ENCODE measurements at places on chromosomes 4 and X.
A peak's percentile ranks its signal among the peaks of the same experiment; 100 is the strongest.

DNA sequence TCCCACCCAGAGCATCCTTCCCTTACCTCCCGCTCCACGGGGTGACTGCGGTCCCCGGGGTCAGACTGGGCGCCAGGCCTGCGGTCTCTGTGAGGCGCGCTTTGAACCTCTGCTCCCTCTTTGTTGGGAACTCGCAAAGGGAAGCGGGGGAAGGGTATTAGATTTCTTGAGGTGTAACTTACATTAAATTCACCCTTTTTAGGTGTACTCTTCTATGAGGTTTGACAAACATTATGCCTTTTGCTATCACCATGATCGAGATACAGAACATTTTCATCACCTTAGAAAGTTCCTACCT, 569 bp downstream of the DCK start:
- no peak for DNase-seq

DNA sequence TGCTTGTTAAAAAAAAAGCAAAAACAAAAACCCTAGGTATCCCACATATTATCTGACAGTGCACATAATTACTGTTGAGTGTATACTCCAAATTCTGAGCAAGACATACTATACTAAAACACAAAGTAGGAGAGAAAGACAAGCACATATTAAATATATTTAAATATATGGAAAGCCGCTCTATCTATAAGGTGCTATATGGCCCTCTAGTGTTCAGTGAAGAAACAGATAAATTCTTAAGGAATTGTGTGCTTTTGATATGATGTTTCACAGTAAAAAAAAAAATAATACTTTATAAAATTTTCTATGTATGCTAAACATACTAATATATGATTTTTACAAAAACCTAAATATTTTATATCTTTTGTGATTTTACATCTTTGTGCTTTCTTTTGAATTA, 137.8 kb downstream of the FBXW7 start:
- DNase-seq: no peak

DNA sequence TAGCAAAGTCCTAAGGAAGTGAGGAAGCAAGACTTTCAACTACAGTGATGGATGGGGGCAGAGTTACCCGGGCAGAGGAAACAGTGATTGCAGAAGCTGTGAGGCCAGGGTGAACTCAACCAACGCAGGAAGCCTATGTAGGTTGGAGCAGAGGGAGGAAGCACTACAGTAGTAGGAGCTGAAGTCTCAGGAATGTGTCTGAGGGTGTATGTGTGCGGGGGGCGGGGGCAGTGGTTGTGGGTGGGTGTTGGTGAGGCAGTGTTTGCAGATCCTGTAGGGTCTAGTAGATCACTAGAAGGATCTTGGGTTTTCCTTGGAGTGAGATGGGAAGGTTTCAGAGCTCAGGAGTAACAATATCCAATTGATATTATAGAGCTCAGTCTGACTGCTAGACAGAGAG, 9.9 kb upstream of the MID1 start:
- DNase-seq: no peak

- no peak for DNase-seq
Measured at GRCh38 chr4:23978002-23978401, 88.2 kb upstream of the PPARGC1A start.

DNA sequence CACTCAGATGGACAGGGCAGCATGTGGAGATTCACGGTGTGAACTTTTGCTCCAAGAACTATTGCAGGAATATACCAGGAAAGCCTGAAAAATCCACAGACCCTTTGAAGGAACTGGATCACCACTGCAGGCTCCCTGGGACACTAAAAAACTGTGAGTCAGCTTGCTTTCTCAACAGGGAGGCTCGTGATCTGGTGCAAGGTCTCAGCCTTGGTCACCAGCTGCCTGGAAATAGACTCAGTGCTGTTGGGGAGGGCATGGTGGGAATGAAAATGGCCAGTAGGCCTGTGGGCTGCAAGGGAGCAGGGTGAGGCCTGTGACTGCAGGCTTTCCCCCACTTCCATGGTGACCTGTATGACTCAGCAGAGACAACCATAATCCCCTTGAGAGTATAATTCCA, 426.4 kb upstream of the RPS6KA3 start:
- no peak for DNase-seq

GRCh38 chrX:135644624-135645023, 68.8 kb upstream of the CT45A1 start:
- DNase-seq: no peak

- no peak for DNase-seq
Measured at GRCh38 chr4:118760493-118760892, 75.3 kb downstream of the METTL14 start.

- no peak for DNase-seq
Measured at GRCh38 chr4:86274642-86275041, 85.2 kb downstream of the MAPK10 start.

DNA sequence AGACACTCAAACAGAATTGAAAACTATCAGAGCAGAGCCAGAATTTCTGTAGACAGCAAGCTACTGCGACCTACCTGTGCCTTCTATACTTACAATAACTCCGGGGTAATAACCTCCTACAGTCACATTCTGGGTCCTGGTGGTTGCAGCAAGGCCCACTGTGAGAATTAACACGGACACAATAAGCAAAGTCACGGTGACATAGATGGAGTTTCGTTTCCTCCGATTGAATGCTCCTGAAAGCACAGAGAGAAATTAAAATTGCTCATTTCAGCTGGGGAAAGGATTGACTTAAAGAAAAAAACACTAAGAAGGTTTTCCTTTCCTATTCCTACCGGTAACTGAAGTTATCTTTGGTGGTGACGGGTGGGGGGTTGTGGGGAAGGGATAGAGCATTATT, 7.0 kb downstream of the TMEM255A start:
- DNase-seq: no peak

GRCh38 chr4:538542-539142, 37.5 kb downstream of the TMEM271 start:
- DNase-seq: no peak

GRCh38 chr4:4585012-4585670, 43.3 kb upstream of the STX18 start:
- peak; percentile 36 for DNase-seq

DNA sequence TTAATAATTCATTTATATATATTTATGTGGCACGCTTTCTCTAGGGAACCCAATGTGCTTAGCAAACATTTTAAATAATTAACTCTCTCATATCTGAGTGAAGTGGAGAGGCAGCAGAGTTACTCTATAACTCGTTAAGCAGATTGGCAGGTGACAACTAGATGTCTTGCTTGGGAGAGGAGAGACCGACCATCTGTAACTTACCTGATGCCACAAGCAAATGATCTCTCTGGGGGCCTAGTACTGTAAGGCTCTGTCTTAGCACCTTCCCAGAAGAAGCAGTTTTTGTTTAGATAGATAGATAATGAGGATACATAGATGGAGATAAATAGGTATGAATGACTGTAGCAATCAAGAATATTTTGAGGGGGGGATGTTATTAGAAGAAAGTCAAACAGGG, 11.9 kb upstream of the SEL1L3 start:
- DNase-seq: no peak

DNA sequence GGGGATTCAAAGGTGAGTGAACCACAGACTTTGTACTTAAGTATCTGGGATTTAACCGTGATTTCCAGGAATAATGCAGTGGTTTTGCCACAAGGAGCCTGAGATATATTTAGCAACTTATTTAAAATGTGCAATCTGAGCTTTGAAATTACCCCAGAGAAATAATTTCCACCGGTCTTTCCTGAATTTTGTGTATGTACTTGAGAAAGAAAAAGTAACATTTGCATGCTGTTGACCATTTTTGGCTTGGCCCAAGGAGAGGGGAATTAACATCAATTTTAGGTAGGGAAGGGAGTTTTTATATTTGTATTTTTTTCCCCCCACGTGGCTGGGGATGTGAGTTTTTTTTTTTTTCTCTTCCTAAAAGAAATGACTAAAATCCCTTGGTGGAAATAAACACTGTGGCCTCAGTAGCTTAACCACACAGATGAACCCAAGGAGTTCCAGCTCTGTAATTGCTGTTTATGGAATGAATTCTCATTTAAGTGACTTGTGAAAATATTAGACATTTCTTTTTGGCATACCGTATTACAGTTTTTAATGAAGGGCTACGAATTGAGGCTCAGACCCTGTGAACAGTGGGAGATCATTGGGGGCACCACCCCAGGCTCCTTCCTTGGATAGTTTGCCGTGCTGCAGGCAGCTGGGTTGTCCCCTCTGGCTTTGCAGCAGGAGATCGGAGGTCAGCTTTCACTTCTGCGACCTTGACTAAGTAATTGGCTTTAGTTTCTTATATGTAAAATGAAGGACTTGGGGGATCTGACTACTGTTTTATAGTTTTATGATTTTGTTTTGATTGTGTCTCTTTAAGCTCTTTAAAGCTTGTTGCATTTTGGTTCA, 116.1 kb downstream of the ARHGAP10 start:
- DNase-seq: no peak

DNA sequence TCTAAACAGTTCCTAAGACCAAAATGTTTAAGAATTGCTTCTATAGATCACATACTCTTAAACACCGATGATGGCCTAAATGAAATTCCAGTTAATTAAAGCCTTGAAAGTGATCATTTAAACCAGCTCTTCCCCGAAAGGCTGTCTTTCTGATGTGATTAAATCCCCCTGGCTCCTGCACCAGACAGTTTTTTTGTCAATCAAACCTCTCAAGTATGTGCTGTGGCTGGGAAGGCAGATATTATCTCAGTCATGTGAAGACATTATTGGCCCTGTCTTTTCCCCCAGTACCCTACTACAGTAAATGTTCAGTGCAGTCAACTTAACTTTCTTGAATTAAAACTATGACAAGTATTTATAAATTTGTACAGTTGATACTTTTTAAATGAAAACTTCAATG, 121.0 kb upstream of the MYOZ2 start:
- no peak for DNase-seq

DNA sequence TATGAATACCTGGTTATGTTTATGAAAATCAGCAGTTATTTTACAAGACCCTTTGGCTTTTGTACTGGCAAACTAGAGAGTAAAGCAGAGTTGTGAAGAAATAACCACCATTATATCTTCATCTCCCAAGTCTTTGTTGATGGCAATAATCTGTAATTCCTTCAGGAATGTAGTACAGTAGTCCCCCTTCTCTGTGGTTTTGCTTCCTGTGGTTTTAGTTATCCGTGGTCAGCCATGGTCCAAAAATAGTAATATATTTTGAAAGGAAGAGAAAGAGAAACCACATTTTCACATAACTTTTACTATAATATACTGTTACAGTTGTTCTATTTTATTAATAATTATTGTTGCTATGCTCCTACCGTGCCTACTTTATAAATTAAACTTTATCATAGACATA, 27.8 kb downstream of the BANK1 start:
- no peak for DNase-seq

- no peak for DNase-seq
Measured at GRCh38 chr4:122742933-122743829, 10.7 kb downstream of the BBS12 start.

GRCh38 chr4:176622251-176622948, 170.3 kb downstream of the VEGFC start:
- peak; percentile 85 for DNase-seq

- no peak for DNase-seq
Measured at GRCh38 chrX:150158554-150159332, 204.4 kb upstream of the MAMLD1 start.

- DNase-seq: no peak
Measured at GRCh38 chrX:75076429-75076828, 79.7 kb downstream of the ABCB7 start.

DNA sequence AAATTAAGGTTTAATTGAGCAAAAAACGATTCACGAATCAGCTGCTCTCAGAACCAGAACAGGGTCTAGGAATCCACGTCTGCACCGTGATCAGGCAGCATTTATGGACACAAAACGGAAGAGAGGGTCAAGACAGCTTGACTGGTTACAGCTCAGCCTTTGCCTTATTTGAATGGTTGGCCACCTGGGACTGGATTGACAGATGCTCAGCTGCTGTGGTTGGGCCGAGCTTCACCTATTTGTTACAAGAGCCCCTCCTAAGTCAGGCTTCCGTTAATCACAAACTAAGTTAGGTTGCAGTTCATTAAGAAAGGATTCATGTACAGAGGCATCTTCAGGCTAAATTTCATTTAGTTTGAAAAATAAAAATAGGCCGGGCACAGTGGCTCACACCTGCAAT, 50.6 kb upstream of the MAN2B2 start:
- no peak for DNase-seq

DNA sequence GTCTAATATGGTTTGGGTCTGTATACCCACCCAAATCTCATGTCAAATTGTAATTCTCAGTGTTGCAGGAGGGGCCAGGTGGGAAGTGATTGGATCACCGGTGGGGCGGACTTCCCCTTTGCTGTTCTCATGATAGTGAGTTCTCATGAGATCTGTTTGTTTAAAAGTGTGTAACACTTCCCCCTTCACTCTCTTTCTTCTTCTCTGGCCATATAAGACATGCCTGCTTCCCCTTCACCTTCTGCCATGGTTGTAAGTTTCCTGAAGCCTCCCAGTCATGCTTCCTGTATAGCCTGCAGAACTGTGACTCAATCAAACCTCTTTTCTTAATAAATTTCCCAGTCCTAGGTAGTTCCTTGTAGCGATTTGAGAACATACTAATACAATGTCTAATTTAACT, 19.7 kb upstream of the SCRG1 start:
- no peak for DNase-seq
